ENCODE measurements at places on chromosomes 2 and 18.
A peak's percentile ranks its signal among the peaks of the same experiment; 100 is the strongest.

GRCh38 chr2:160870729-160871465 lies 289.3 kb upstream of the TANK start:
- DNase-seq = peak; percentile 40

DNA sequence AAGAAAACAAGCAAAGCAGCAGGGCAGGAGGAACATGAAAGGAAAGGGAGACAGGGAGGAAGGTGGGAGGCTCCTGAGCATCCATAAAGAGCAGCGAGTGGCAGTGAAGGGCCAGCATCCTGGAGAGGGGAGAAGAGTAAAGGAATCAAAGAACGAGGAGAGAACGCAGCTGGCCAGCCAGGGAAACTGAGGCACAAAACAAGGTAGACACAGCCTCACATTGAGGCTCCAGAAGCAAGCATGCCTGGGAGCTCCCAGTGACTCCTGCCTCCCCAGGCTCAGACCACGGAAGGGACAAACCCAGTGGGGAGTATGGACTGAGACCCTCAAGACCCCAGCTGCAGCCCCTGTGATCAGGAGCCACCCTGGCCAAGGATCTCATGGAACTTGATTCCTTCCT lies 14.0 kb upstream of the TNS1 start:
- no peak for DNase-seq

- peak; percentile 32 for DNase-seq
Measured at GRCh38 chr18:11246495-11247300, 97.3 kb upstream of the PIEZO2 start.

DNA sequence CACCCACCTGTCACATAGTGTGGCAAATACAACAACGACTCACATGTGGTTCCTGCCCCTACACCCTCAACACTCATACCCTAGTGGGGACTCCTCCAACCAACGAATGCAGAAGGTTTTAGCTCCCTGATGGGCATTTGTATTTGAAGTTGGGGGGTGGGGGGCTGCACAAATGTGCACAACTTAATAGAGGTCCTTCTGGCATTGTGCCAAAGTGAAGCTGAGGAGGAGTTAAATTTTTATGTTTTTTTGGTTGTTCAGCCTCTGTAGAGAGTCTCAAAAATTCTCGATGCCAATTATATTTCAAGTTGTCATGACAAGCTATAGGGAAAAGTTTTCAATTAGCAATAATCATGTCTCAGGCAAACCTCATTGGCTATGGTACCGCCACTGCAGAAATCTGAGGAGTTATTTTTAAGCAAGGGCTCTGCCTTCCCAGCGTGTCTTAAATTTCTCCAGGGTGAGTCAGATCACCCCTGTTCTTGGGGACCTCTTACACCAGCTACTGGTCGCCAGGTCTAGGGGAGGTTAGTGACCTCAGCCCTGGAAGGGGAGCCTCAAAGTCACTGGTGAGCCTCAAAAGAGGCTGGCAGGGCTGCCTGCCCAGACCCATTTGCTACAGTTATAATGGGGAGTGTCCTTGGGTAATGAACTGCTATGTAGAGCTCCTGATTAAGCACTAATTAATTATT lies 102.7 kb upstream of the TAF1B start:
- DNase-seq = no peak

DNA sequence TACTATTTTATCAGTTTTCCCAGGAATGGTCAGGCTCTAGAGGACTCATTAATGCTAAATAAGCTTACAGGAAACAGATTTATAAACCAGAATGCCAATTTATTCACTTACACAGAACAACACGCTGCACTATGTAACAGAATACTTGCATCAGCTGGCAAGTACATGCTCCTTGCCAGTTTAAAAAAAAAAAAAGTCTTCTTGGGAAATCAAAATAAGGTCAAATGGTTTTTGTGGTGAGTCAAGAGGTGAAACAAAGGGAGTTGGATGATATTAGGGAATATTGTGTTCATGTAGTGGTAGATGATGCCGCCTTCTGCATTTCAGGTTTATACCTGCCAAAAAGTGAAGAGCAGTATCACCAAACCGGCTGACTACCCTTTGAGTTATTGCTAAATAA lies 1322.1 kb upstream of the ZEB2 start:
- no peak for DNase-seq
